ENCODE measurements at places on chromosomes 6 and 20.

- no peak for DNase-seq
Observed at GRCh38 chr6:28711788-28712341, 186.2 kb downstream of the GPX5 start.

- DNase-seq: no peak
Observed at GRCh38 chr6:162181111-162181510, 546.5 kb downstream of the PRKN start.

GRCh38 chr6:54282186-54282585, 26.1 kb upstream of the TINAG start:
- no peak for DNase-seq

DNA sequence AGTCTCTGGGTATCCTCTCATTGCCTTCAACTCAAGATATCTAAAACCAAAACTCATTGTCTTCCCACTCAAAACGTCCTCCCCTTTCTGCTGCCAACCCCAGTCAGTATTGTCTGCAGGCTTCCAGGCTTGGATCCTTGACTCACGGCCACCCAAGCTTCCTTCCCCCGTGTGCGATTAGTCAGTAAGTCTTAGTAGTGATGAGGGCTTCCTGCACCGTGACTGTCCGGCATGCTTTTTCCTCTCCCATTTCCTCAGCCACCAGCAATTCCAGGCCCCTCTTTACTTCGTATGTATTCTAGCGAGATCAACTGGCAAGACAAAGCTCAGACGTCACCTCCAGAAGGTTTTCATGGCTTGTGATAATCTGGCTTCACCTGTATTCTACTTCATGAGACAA, 88.6 kb upstream of the DUSP22 start:
- no peak for DNase-seq

GRCh38 chr6:130138116-130138908, 84.4 kb downstream of the SAMD3 start:
- DNase-seq: no peak

DNA sequence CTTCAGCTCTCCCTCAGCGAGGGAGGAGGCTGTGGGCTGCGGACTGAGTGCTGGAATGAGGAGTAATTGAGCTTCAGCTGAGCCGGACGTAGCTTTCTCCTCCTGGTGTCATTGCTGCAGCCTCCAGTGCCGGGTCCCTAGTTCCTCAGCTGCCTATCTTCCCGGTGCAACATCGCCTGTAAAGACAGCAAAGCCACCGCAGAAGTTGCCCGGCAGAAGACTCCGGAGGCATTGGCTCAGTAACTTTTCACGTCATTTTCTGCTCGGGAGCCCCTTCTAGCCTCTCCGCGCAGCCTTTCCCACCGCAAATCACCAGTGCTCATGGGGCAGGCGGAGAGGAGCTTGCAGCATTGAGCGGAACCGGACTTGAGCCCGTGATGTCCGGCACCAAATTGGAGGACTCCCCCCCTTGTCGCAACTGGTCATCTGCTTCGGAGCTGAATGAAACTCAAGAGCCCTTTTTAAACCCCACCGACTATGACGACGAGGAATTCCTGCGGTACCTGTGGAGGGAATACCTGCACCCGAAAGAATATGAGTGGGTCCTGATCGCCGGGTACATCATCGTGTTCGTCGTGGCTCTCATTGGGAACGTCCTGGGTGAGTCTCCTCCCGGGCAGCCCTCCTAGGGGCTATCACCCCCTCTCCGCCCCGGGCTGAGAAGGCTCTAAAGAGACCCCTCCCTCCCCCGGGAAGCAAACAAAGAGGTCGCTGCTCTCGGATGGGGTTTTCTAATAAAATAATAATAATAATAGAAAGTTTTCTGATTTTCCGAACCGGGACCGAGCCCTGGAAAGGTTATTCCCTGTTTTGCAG, at the start of gene HCRTR2:
Gene HCRTR2, plus strand, starts transcription at position 305 of the 816 bp plus-strand sequence. Its CDS starts 73 bp downstream, at position 378.
- DNase-seq: peak; percentile 30

DNA sequence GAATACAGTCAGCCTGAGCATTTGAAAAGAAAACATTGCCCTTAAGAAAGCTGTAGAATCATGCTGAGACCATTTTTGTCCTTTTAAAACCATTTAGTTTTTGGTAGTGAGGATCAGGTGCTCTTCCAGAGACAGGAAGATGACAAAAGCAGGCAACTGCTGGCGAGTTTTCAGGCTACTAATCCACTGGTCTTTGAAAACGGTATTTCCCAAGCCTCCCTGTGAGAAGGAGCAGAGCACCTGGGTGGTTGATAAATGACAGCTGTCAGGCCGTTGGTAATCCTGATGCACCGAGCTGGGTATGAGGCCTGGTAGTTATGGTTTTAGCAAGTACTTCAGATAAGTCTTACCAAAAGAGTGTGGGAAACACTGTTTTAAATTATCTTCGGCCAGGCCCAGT, 10.1 kb upstream of the SEC63 start:
- DNase-seq: no peak

DNA sequence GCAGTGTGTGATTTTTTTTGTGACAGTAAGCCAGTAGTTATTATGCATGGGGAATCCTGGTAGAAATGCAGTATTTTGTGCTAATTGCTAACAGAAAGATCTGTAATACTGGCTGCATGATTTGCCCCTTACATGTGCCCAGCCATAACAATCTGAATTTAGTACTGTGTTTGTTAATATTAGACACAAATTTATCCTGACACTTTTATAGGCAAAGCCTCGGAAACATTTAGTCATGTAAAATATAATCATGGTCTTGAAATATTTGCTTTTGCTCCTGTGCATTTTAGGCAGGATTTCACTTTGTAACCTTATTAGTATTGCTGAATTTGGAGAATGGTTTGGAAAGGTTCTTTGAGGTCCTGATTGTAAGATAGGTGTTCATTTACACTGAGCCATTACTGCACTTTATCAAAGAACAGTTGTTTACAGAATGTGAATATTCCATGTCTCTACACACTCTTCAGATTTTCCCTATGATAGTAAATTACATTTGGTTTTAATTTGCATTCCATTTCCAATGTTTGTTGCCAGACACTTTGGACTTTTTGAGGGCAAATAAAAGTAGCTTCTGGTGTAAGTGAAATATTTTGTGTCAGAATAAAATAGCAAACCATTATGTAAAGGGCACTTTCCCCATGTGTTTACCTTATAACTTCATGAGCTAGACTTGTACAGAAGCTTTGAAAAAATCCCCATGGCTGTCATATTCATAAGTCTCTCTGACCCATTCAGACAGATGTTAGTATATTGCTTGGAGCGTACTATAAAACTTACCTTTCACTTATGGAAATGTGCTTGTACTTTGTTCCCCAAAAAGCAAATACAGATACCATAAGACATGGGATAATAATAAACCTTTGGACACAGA, 349.9 kb downstream of the ARHGAP18 start:
- DNase-seq: no peak

DNA sequence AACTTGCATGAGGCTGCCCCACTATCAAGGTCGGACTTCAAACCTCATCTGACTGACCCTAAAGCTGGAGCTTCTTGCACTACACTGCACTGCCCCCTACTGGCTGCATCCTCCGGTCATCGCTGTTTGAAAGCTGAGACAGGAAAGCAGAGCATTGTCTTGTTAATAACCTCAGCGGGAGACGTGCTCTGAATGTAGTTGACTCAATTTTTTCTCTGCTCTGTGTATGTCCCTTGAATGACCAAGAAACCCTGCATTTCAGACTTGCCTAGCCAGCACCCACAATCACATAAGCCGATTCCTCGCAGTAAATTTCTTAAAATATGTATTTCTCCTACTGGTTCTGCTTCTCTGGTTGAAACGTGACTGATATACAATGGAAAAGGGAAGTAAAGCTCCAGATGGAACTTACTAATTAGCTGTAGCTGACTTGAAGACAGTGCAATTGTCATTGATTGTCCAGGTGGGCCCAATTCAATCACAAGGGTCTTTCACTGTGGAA, 27.8 kb downstream of the TCF21 start:
- DNase-seq: peak; percentile 98

- no peak for DNase-seq
Observed at GRCh38 chr6:149050160-149050559, 267.4 kb upstream of the TAB2 start.

- DNase-seq: no peak
Observed at GRCh38 chr6:130810307-130811030, 16.7 kb upstream of the SMLR1 start.

GRCh38 chr20:33262658-33263065, 20.4 kb upstream of the BPIFB1 start:
- peak; percentile 51 for DNase-seq

DNA sequence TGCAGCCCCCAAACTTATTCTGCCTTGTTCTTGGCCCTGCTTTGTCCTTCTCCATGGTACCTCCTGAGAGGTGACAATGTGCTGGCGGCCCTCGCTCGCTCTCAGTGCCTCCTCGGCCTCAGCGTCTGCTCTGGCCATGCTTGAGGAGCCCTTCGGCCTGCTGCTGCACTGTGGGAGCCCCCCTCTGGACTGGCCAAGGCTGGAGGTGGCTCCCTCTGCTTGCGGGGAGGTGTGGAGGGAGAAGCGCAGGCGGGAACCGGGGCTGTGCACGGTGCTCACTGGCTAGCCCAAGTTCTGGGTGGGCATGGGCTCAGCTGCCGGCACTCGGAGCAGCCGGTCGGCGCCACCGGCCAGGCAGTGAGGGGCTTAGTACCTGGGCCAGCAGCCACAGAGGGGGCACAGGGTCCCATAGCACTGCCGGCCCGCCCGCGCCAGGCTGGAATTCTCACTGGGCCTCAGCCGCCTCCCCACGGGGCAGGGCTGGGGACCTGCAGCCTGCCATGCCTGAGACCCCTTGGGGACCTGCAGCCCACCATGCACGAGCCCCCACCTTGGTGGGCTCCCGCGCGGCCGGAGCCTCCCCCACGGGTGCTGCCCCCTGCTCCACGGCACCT, 55.9 kb upstream of the RALGAPA2 start:
- DNase-seq: no peak

DNA sequence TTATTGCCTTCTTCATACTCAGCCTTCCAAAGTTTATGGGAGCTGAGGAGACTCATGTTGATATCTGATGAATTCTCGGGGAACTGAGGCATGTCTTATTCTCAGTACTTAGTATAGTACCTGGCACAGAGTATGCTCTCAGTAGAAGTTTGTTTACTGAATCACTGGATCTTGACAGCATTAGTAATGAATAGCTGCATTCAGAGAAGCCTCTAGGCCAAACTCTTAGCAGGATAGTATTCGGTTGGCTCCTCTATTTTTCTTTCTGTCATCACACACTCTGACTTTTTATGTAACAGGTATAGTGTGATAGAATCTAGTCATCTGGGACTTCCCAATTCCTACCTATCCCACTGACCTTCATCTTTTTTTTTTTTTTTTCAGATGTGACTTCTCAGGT, 566.4 kb upstream of the MAN1A1 start:
- no peak for DNase-seq

DNA sequence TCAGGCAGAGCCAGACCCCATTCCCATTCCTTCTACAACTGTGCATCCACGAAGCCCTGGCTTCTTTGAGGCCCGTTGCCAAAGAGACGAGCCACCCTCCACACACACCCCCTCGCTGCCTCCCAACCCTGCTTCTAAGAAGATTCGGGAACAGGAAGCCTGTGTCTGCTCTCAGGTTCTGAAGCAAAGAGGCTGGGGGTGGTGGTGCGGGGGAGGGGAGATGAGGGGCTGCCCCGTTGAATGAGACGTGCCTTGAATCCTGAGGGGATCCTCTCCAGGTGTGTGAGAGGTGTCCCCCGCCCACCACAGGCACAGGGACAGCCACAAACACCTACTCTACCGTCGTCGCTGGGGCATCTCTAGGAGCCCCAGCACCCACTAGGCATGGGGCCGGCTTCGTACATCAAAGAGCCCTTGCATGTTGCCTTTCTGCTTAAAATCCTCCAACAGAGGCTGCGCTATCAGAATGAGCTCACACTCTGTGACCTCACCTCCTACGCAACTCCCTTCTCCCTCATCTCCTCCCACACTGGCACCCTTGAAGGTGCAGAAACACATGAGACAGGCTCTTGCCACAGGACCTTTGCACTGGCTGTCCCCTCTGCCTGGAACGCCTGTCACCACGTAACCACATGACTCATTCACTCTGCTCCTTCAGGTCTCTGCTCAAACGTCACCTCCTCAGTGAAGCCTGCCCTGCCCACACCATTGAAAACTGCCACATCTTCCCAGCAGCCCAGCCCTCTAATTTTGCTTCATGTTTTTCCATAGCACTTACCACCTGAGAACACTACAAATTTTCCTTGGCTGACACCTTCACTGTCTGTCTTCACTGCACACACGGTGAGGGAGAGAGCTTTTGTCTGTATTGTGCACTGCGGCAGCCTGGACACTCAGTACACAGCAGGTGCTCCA, 58.5 kb downstream of the PREX1 start:
- no peak for DNase-seq

DNA sequence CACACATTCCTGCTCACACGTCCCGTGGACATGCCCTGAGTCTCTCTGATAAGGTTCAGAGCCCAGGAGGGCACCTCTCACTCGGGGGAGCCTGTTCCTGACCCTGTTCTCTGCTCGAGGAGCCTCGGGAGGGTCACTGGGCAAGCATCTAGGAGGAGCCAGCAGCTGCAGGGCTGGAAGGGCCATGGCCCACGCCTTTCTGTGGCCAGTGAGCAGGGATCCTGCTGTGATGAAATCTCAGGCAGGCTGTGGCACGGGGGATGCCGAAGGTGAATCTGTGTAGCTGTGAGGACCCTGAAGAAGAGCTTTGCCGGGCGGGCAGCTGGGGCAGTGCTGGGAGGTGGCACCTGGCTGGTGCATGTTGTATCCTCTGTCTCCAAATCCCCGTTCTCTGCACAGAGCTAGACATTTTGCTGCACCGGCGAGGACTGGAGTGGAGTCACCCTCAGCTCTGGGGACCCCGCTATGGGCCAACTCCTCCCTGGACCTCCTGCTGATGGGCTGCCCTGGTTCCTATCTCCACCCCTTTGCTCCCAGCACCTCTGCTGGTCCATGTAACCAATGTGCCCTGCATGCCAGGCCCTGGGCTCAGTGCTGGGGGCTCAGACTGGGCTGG, 7.1 kb upstream of the NPBWR2 start:
- no peak for DNase-seq

GRCh38 chr6:62393608-62394007, 107.6 kb upstream of the KHDRBS2 start:
- DNase-seq: no peak

- no peak for DNase-seq
Observed at GRCh38 chr6:30149234-30149633, 11.8 kb downstream of the TRIM10 start.

All from nephron progenitor cell (in vitro differentiated cells).